ENCODE measurements at places on chromosomes 16 and 17. TPM values are rescaled to one million over a fixed set of nuclear protein-coding genes. Genes with fewer than 3 reads are reported as not detected.

Gene CBFA2T3
- 1.2 TPM for total RNA-seq

Gene ITGAD
- 0.05 TPM for total RNA-seq

Gene C16orf46
- total RNA-seq, result 0.91 TPM

Gene P2RX1
- total RNA-seq, result 2.3 TPM

Gene TMC8
- total RNA-seq, result 102 TPM

Gene ASB16
- 0.44 TPM for total RNA-seq

Gene ANKRD40CL
- total RNA-seq, result not detected

Gene PRR35
- total RNA-seq, result not detected

Gene CCT6B
- 3.4 TPM for total RNA-seq

Gene PIRT
- not detected for total RNA-seq

Gene ZNF668
- 7.8 TPM for total RNA-seq

Gene HAP1
- total RNA-seq, result 0.17 TPM

Gene ZNF597
- 3.8 TPM for total RNA-seq

Gene DNAI2
- total RNA-seq, result 1.4 TPM

Gene ATP2A3
- 108 TPM for total RNA-seq

Gene SLC25A39
- total RNA-seq, result 97.2 TPM

Gene PMP22
- total RNA-seq, result not detected

Gene CALCOCO2
- total RNA-seq, result 97.0 TPM

Gene CNGB1
- total RNA-seq, result not detected

Gene EDC4
- 82.9 TPM for total RNA-seq

Gene GNGT2
- total RNA-seq, result 24.6 TPM

Gene KCNH4
- total RNA-seq, result 0.26 TPM

Gene MGAT5B
- total RNA-seq, result 1.4 TPM

Gene KRT25
- total RNA-seq, result not detected

Gene PRDM7
- total RNA-seq, result not detected

Gene KRTAP2-1
- total RNA-seq, result not detected

Gene PIGS
- total RNA-seq, result 46.3 TPM

Gene C17orf50
- not detected for total RNA-seq

Gene CDT1
- total RNA-seq, result 172 TPM

Gene KRTAP4-5
- not detected for total RNA-seq

Gene RAB11FIP4
- 40.8 TPM for total RNA-seq

Gene HOXB4
- 3.3 TPM for total RNA-seq

Gene CEP20
- 81.5 TPM for total RNA-seq

Gene AKAP1
- 19.6 TPM for total RNA-seq

Gene OVCA2
- total RNA-seq, result 33.3 TPM

Gene CPNE7
- 11.4 TPM for total RNA-seq

Gene KRTAP9-2
- total RNA-seq, result not detected

Gene LLGL2
- 12.5 TPM for total RNA-seq

Gene ZMYND15
- not detected for total RNA-seq

Gene PRSS36
- total RNA-seq, result 0.19 TPM

Gene ZSCAN10
- 0.48 TPM for total RNA-seq

Gene SRR
- total RNA-seq, result 20.9 TPM

Gene ARHGAP44
- total RNA-seq, result 0.55 TPM

Gene KRTAP17-1
- not detected for total RNA-seq

Gene ALDH3A1
- total RNA-seq, result not detected

Gene PSMD12
- total RNA-seq, result 60.3 TPM

Gene OR3A2
- 6.2 TPM for total RNA-seq

All from activated T-cell treated with anti-CD3 and anti-CD28 coated beads, Interleukin-2, amount 50 U/mL, for 72 hours (primary cell).